ENCODE measurements at places on chromosomes 3 and 15.

- DNase-seq, result no peak
Measured at GRCh38 chr3:97721446-97721845, 43.1 kb upstream of the ARL6 start.

DNA sequence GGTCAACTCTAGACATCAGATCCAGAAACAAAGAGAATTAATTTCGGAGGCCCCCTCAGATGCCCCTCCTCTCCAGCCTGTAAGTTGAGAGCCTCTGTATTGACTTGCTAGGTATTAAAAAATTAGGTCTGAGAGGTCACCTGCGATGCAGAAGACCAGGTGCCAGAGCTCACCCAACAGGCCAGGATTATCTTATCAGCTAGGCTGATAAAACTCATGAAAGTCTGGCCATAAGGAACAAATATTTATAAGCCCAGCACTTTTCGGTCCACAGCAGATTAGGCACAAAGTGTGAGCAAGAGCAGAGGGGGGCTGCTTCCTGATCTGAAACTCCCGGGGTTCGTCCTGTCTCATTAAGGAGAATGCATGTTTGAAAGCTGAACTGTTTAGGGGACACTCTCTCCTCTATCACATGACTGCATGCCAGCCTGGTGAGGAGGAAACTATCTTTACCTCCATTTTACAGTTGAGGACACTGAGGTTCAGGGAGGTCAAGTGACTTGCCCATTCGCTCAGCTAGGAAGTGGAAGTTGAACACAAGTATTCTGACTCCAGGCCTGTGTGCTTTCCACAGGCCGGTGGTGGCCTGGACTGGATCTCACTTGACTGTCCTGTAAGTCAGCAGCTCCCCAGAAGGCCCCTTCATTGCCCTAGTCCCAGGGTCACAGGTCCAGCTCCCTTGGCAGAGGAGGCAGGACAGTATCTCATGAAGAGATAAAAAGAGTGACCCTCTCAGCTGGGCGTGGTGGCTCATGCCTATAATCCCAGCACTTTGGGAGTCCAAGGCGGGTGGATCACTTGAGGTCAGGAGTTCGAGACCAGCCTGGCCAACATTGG is 39.6 kb upstream of the MAGEF1 start:
- DNase-seq, result no peak

- DNase-seq, result no peak
Measured at GRCh38 chr3:169332310-169332709, 331.2 kb downstream of the MECOM start.

- no peak for DNase-seq
Measured at GRCh38 chr3:4491855-4492207, 1.3 kb upstream of the ITPR1 start.

GRCh38 chr3:71906976-71907375 is 122.0 kb upstream of the PROK2 start:
- no peak for DNase-seq

- no peak for DNase-seq
Measured at GRCh38 chr3:129448186-129448895, 8.3 kb downstream of the IFT122 start.

- DNase-seq, result no peak
Measured at GRCh38 chr15:66942649-66943390, 122.6 kb upstream of the SMAD3 start.

DNA sequence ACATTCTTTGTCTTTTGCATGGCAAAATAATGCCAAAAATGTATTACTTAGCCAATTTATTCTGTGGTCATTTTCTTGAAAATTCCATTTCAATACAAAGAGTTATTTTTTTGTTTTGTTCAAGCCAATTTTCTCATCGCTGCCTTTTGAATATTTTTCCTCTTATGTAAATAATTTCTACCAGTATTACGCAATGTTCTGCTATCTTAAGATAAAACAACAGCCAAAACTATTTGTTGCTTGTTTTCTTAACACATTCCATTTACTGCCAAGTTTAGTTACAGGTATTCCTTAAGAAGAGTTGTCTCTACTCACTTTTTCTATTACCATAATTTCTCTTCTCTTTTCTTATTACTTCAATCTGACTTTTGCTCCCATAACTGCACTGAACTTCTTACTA is 163.1 kb downstream of the ROBO1 start:
- no peak for DNase-seq

DNA sequence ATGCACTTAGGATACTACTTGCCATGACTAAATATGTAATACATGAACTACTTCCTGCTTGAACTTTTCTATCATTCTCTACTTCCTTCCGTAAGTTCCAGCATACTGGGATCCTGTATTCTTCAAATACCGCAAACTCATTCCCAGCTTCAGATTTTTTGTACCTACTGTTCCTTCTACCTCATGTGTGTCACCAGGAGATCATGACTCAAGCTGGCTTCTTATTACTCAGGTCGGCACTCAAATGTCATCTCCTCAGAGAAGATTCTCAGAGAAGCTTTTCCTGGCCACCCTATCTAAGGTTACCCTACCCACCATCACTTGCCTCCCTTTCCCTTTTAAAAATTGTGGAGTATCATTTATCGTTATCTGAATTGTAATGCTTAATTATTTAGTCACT is 66.7 kb downstream of the RFX7 start:
- DNase-seq, result no peak

DNA sequence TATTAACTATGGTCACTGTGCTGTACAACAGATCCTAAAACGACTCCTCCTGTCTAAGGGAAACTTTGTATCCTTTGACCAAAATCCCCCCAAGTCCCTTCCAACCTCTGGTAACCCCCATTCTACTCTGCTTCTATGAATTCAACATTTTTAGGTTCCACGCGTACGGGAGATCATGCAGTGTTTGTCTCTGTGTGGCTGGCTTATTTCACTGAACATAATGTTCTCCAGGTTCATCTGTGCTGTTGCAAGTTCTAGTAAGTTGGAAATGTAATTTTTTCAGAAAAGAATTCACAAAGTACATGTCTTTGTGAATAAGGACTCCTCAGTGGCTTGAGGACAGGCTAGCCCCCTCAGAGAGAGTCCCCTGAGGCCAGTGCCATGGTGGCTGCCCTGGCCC is 66.1 kb downstream of the ATP10A start:
- DNase-seq, result no peak

- no peak for DNase-seq
Measured at GRCh38 chr3:132654721-132655120, 4.9 kb downstream of the ACAD11 start.

GRCh38 chr15:53462651-53463050 is 296.8 kb downstream of the WDR72 start:
- no peak for DNase-seq

- DNase-seq, result peak; percentile 22
Measured at GRCh38 chr3:50316657-50317242, 5.8 kb downstream of the HYAL2 start.

DNA sequence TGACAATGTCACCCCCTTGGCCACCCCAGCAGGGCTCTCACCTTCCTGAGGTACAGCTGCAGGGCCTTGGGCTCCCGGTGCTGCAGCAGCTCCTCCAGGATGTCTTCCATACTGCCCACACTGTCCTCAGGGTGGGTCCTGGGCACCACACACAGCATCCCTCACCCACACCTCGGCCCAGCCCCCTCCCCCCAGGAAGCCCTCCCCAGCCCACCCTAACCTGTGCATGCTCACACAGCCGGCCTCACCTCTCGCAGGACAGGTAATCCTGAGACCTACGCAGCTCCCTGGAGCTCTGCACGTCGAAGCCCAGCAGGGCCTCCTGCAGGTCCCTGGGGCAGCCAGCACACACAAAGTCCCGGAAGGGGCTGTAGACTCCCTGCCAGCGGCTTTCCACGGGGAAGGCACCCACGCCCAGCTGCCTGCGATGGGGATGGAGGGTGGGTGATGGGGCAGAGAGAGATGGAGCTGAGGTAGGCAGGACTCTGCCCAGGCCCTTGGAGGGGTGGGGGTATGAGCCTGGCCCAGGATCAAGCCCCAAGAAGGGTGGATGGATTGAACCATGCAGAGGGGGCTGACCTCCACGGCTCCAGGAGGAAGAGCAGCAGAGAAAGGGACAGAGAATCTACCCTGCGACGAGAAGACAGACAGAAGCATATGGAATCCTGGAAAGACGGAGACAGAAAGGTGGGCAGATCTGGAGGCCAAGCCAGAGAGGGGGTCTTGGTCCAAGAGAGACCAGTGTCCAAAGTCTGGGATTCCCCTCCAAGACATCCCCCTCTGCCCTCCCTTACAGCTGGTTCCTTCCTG is 16.7 kb downstream of the ALS2CL start:
- no peak for DNase-seq

GRCh38 chr15:101578443-101578894 is 73.7 kb downstream of the TM2D3 start:
- DNase-seq, result peak; percentile 14
